ENCODE measurements at places on chromosomes 12 and 14.

GRCh38 chr12:6925540-6926279 lies 2.0 kb upstream of the ATN1 start:
- DNase-seq: no peak

DNA sequence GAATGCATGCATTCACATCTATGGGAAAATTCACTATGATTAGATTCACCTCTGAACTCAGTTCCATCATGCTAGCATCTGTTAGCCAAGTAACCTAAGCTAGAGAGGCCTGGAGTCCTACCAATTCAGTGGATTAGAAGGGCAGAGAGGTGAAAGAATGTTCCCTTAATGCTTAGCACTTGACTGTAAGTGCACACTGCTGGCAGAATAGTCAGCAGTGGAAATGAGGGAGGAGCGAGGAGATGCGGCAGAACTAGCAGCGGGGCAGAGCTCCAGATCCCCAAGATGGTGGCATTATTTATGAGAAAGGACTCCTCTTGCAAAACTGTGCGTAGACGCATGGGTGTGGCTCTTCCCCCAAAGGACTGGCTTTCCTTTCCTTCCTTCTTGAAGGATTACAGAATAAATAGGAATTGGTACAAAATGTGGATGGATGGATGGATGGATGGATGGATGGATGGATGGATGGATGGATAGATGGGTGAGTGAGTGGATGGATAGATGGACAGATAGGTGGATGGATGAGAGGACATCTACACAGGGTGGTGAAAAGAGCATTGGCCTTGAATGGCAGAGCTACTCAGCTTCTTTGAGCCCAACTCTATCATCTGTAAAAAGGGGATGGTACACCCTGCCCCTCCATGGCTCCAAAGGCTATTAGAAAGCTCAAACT lies 227.2 kb downstream of the CHST11 start:
- no peak for DNase-seq

GRCh38 chr12:460261-461230 lies 807 bp downstream of the B4GALNT3 start:
- DNase-seq: peak; percentile 6

- DNase-seq: no peak
Measured at GRCh38 chr14:87409393-87409792, 583.6 kb downstream of the GALC start.

GRCh38 chr14:95061317-95062093 lies 95.8 kb downstream of the DICER1 start:
- no peak for DNase-seq

DNA sequence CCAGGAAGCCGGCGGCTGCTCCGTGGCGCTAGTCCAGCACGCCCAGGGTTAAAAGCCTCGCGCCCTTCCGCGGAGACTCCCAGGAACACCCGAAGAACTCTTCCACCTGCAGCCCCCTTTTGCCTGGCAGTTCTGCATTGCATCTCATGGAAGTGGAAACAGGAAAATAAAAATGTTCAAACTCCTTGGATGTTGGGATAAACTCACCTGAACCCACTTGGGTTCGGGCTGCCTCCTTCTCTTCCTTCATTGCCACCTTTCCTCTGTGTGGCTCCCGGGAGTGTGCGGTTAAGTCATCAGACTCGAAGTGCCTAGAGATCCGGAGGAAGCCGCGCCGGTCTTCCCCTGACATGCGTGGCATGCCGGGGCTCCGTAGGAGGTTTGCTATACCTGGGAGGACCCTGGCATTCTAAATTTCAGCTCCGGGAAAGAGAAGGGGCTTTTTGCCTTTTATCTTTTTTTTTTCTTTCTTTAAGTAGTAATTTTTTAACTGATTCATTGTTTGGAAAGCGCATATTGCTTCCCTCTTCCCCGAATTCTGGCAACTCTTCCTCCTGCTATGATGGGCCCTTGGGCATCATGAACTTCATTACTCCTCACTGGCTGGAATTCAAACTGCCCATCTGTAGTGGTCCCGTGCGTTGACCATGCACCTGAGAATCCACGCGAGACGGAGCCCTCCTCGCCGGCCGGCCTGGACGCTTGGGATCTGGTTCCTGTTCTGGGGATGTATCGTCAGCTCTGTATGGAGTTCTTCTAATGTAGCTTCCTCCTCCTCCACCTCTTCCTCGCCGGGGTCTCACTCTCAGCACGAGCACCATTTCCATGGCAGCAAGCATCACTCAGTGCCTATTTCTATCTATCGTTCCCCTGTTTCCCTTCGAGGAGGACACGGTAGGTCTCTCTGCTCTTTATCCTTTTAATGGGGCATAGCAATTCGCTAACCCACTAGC lies 931.4 kb downstream of the DIO2 start:
- DNase-seq: no peak

DNA sequence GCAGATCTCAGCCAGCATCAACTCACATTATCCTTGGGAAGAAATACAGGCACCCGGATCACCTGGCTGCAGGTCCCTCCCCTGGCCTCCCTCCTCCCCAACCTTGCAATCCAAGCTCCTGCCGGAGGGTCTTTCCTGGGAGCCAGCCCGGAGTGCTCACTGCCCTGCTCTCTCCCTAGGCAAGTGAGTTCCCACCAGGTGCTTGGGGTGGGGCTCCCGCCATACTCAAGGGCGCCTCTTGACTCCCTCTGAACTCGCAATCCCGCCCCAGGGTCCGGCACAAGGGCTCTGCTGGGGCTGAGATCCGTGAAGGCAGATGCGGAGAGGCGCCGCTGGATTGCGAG lies 1.2 kb upstream of the CEP170B start:
- no peak for DNase-seq

DNA sequence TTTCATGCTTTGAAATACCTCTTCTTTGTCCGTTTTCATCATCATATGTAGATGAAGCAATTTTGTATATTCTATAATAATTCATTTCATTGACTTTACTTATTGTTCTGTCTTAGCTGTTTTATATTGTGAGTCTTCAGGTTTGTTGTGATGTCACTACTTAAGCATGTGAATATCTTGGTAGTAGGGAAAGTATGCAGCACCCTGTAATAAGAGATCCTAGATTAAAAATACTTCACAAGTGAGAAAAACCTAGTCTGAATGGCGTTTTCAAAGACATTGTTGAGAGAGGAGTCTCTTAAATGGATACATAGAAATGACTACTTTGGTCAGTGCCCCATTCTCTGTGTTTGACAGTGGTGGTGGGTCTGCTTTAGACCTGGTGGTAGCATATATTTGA lies 61.4 kb downstream of the SLC16A7 start:
- DNase-seq: no peak

DNA sequence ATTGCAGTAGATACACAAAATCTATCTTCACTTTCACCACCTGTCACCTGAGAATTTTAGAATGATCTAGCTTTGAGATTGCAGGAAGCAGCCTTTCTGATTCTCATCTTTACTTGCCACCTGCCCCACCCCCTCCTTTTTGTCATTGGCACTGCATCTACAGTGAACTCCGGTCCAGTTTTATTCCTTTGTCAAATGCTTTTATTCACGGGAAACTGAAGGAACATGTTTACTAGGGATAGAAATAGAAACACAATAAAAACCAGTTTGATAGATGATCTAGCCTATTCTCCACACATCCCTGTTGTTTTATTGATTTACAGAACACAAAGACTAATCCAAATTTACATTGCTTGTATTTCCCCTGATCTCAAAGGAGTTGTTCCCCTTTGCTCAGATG lies 471.7 kb upstream of the STXBP6 start:
- no peak for DNase-seq

- no peak for DNase-seq
Measured at GRCh38 chr12:104263026-104263425, 40.5 kb upstream of the EID3 start.

- DNase-seq: no peak
Measured at GRCh38 chr14:82731526-82731925, 1197.9 kb upstream of the SEL1L start.

DNA sequence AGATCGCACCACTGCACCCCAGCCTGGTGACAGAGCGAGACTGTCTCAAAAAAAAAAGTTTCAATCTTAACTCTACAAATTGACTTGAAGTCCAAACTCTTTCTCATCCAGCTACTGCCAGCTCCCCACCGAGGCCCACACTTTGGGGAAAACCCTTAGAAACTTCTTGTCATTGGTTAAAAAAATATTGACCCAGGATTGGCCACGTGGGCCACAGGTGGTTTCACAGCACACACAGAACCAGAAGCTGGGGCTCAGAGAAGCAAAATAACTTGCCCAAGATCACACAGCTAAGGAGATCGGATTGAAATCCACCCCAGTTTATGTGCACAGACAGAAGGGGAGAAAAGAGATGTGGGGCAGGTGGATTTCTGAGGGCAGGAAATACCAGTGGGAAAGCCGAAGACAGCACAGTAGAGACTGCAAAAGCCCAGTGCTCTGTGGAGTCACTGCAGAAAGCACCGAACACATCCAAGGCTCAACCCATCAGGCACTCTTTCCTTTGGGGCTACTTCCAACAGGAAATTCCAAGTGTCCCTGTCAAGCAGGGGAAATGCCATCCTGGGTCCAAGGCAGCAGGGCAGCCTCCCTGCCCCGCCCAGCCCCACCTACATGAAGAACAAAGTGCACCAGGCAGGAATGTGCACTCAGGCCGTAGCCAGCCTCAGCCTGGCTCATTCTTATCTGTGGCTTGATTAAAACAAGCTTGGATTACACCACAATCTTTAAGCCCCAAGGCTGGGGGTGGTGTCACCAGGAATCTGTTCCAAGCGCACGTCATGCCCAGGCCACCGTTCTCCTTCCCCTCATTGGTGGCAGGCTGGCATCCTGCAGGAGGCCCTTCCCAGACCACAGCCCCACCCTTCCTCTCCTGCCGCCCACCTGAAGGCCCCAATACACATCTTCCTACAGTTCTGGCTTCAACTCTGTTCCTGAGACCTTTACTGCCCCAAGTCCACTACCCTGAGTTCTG lies 72.5 kb downstream of the ITPK1 start:
- DNase-seq: no peak

DNA sequence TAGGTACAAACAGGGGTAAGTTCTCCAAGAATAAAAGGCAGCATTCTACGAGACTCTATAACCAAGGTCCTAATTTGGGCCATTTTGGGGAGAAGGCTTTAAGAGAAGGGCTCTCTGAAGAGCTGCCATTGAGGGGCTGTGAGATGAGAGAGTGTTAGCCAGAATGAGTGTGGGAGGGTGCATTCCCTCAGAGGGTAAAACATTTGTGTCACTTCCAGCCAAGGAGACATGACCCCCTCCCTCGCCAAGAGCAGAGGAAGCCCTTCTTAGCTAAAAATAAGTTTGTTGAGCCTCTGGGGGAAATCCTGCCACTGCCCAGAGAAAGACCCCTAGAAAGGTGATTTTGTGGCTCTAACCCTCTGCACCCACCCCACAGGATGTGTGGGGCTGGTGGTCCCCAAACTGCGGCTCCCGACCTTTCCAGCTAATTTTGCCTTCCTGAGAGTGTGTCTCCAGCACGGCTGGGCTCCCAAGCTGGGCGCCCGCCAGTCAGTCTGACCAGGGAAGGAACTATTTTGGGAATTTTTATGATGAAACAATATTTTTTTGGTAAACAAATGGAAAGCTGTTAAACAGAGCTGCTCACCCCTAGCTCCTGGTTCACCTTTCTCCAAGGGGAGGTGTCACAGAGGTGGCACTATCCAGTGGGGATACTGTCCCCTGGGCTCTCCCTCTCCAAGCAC lies 65.9 kb upstream of the JDP2 start:
- no peak for DNase-seq

- no peak for DNase-seq
Measured at GRCh38 chr14:64569138-64569631, 19.4 kb downstream of the PPP1R36 start.

DNA sequence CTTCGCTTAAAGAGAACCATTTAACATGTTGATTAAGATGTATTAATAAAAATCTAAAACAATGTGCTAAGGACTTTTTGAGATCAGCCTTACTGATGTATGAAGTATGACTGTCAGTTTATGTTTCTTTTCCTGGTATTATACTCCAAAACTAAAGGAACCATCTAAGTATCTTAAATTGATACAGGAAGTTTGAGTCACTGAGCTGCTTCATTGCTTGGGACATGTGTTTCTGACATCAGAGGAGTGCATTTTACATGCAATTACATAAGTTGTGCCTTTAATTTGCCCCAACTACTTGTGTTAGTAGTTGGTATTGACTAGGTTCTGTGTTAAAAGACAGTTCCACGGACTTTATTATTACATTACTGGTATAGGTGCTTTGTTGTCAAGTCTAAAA lies 50.9 kb downstream of the PROX2 start:
- no peak for DNase-seq

DNA sequence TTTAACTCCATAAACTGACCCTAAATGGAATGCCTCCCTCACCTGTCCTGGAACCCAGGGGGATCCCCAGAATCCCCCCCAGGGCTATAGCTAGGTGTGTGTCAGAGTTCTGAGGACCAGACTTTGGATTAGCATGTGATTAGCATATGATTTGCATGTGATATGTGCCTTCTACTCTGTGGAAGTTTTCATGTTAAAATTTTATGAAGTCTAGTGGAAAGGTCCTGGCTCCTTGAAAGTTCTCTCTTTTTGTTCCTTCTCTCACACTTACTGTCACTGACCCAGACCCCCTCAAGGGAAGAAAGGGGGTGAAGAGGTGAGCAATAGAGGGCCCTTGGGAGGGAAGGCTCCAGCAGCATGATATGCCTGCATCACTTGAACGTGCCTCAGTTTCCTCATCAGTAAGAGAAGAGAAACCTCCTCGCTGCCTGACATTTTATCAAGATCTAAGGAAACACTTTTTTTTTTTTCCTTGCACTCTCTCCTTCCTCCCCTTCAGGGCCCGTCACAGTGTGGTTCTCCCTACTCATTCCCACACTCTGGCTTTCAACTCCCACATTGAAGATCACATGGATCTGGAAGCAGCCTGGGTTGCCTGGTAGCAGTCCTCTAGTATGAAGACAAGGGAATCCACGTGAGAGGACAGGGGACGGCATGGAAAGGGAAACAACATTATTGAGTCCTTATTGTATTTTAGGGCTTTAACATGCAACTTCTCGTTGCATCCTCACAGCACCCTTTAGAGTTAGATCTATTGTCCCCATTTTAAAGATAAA lies 3.3 kb upstream of the C1QL4 start:
- no peak for DNase-seq

GRCh38 chr12:32131666-32132065 lies 25.0 kb downstream of the BICD1 start:
- DNase-seq: no peak

DNA sequence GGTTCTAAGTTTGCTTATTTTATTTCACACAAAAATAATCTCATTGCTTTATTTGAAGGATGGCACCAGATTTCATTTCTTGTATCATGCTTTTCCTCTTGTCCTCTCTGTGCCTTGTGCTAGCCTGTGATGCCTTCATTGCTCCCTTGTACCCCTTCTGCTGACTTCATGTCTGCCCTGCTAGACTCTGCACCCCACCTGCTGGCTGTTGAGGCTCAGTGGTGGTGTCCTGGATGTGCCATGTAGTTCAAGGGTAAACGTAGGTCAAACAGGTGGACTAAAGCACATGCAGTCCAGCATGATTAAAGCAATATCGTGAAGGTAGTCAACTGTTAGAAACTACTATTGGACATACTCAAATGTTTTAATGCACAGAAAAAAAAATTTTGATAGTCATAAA lies 21.6 kb downstream of the MRPS35 start:
- no peak for DNase-seq
